C1 segment of cervical spinal cord (tissue), 14 donors: ENCODE measurements at places on chromosomes 2 and 18.

DNA sequence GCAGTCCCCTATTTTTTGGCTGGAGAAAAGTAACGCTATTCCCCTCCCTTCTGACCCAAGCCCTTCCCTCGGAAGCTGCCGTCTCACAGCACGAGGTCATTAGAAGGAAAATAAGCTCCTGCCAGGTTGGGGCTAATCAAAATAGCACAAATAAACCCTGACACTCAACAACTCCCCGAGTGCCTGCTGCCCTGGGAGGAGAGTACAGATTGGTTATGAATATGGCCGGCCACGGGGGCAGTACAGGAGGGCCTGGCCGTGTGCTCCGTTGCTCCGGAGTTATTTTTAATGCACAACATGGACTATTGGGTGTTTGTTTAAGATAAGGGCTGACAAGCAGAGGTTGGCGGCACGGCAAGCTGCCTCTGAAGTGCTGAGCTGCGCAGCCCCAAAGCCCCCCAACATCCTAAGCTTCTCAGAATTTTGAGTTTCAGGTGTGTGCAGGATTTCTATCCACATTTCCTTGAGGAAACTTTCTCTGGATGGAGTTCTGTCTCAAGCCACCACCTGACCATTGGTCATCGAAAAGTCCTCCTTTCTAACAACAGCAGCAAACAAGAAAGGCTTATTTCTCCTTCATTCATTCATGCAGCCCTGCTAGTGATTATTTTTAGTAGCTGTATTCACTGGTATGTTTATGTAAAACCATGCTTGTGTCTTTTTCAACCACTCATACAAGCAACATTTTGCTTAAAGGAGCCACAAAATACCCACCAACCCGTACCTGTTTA, 58.7 kb downstream of the PAX3 start:
- no peak for DNase-seq

GRCh38 chr2:193505620-193506019, 1310.9 kb upstream of the TMEFF2 start:
- DNase-seq: no peak

DNA sequence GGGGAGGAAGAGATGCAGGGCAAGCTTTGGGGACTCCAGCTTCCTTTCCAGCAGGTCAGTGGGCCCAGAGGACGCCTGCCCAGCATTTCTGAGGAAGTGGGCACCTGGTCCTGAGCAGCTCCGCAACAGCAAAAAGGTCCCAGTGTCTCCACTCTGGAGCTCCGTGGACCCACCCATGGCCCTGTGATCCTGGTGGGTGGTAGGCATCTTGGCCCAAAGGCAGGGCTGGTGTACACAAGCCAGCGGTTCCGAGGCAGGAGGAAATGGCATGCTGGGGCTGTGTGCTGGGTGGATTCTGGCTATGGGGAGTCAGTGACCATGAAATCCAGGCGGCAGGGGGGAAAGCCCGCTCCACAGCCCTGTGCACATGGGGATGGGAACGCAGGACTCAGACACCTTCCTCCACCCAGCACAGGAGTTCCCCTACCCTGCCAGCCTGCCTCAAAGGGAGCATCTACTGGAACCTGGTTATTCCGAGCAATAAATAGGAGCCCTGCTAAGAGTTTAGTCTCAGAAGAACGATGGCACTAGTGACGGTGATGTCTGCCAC, 206.0 kb downstream of the GLI2 start:
- no peak for DNase-seq

GRCh38 chr2:215880970-215881369, 132.4 kb downstream of the MREG start:
- DNase-seq: no peak

- DNase-seq: no peak
These were observed 76.1 kb upstream of the PMAIP1 start for GRCh38 chr18:59823596-59824195.

- no peak for DNase-seq
These were observed 1920.1 kb upstream of the CELF4 start for GRCh38 chr18:39485696-39486095.

- no peak for DNase-seq
These were observed 88.1 kb upstream of the MAP4K4 start for GRCh38 chr2:101609433-101609832.

DNA sequence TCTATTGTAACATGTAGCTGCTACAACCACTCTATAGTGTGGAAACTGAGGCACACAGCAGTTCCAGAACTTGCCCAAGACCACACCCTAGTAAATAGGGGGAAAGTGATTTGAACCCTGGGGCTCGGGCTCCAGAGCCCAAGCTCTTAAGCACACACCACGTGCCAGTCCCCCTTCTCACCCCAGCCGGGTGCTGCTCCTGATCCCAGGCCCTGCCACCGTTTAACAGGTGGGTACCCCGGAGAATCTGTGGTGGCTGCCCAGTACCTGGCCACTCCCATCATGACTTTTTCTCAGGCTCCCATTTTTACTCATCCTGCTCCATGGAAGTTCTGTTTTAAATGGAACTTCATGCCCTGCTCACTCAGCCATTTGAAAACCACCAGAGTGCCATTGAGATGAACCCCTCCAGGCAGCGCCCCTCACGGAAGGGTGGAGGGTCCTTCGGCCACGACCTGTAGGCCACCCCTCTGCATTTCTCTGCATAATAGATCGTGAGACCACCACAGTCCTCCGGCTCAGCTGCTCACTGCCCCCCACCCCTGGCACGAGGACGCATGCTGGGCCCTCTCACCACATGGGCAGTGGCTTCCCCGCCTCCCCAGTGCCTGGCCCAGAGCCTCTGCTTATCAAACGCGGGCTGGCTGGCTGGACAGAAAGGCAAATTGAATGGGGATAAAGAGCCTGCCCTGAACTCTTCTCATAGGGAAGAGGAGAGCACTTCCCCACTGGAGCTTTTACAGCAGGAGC, 42.1 kb downstream of the TMEM37 start:
- no peak for DNase-seq

DNA sequence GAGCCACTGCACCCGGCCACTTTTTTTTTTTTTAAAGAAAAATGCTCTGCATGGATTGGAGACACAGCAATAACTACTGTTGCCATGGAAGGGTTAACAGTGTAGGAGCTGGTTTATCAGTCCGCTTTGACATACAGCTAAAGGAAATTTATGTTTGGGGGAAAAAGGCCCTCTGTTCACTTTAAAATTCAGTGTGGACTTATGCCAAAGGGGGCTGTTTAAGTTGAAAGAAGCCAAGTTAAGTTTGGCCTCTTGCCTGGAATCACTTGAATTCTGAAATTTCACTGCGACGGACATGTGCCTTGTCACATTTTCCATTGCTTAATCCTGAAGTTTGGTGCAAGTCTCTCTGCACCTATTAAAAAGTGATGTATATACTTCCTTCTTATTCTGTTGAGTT, 3.1 kb downstream of the KCNE4 start:
- no peak for DNase-seq
